Heart left ventricle (tissue), 16 donors: ENCODE measurements at places on chromosomes 12 and 14. TPM values are rescaled to one million over a fixed set of nuclear protein-coding genes. Genes with fewer than 3 reads are reported as not detected.
A peak's percentile ranks its signal among the peaks of the same experiment; 100 is the strongest.

GRCh38 chr12:126535971-126536370 lies 1470.7 kb downstream of the AACS start:
- H3K27me3 ChIP-seq = no peaks in the 10 kb centered on the region
- H3K36me3 ChIP-seq = no peaks in the 10 kb centered on the region

DNA sequence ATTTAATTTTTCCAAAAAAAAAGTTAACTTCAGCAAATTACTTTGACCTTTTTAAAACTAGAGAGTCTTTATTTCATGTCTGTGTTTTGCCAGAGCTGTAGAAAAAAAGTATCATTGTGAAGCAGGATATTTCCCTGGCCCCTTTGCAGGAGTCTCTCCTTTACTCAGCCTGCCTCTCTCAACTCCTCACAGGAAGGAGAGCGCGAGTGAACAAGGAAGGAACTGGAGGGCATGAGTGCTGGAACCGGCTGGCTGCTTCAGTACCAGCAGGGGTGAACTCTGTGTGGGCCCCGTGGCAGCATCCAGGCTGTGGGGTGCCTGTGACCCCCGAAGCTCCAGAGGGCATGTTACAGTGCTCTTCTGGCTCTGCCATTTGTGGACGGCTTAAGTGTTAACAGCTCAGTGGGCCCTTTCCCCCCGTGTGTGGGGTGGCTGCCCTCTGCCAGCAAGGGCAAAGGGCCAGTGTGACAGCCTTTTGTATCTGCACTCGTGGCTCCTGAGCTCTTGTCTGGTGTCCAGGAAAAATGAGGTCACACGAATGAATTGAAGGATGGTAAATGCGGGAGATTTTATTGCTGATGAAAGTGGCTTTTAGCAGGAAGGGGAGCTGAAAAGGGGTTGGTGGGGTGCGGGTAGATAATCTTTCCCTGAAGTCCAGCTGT lies 76.6 kb upstream of the KCNH3 start:
- no peak overlapping the region for H3K27ac ChIP-seq
- peak; percentile 70 for DNase-seq
- no peaks in the 10 kb centered on the region for H3K27me3 ChIP-seq
- H3K4me1 ChIP-seq = no peaks in the 10 kb centered on the region
- no peak overlapping the region for H3K4me3 ChIP-seq
- H3K36me3 ChIP-seq = no peaks in the 10 kb centered on the region

- H3K4me1 ChIP-seq = no peaks in the 10 kb centered on the region
- no peak for DNase-seq
- H3K27me3 ChIP-seq = no peaks in the 10 kb centered on the region
- H3K4me3 ChIP-seq = no peak overlapping the region
Measured at GRCh38 chr14:53183056-53183455, 29.9 kb upstream of the DDHD1 start.

GRCh38 chr14:104972301-104973134 lies 5.7 kb downstream of the AHNAK2 start:
- peaks cover 83% of the 10 kb centered on the region for H3K4me1 ChIP-seq
- H3K27me3 ChIP-seq = peaks cover 7% of the 10 kb centered on the region
- no peak overlapping the region for H3K4me3 ChIP-seq

GRCh38 chr12:62833634-62834033 lies 101.3 kb downstream of the PPM1H start:
- H3K27me3 ChIP-seq = no peaks in the 10 kb centered on the region
- DNase-seq = no peak
- H3K4me1 ChIP-seq = no peaks in the 10 kb centered on the region
- H3K36me3 ChIP-seq = no peaks in the 10 kb centered on the region
- H3K4me3 ChIP-seq = no peak overlapping the region
- no peak overlapping the region for H3K27ac ChIP-seq

- H3K4me3 ChIP-seq = no peak overlapping the region
- no peak for DNase-seq
Measured at GRCh38 chr14:61515436-61516117, 179.7 kb upstream of the HIF1A start.

- peaks cover 6% of the 10 kb centered on the region for H3K4me1 ChIP-seq
- no peak for DNase-seq
- H3K27ac ChIP-seq = no peak overlapping the region
- H3K27me3 ChIP-seq = no peaks in the 10 kb centered on the region
Measured at GRCh38 chr14:92528486-92529100, 15.0 kb downstream of the RIN3 start.

DNA sequence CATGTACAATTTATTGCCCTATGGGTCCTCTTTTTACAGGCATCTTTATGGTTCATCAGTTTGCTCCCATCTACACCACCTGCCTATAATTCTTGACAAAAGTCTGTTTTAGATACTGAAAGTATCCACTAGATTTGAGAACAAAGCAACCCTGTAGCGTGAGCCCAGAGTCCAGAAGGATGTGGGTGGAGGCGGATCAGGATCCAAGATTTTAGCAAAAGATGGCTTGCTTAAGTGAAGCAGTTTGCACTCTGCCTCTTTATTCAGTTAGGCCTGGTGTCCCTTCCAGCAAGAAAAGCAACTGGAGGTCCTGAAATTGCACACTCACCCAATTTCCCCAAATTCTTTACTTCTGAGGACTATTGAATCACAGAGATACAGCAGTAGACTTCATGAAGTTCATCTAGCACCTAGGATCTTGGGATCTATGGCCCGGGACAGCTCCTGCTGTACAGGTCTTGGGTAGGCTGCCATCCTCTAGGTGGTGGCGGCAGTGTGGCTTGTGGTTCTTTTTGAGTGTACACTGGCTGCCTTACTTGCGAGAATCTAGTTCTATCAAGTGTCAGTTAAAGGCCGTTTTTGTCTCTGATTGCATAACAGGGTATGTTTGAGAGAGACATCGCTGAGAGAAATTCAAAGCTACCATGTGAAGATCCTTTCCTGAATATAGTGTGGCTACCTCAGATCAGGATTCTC lies 873.2 kb downstream of the NRXN3 start:
- H3K36me3 ChIP-seq = no peaks in the 10 kb centered on the region
- no peak overlapping the region for H3K4me3 ChIP-seq
- H3K4me1 ChIP-seq = no peaks in the 10 kb centered on the region
- no peak for DNase-seq
- H3K27ac ChIP-seq = no peak overlapping the region
- H3K27me3 ChIP-seq = no peaks in the 10 kb centered on the region

DNA sequence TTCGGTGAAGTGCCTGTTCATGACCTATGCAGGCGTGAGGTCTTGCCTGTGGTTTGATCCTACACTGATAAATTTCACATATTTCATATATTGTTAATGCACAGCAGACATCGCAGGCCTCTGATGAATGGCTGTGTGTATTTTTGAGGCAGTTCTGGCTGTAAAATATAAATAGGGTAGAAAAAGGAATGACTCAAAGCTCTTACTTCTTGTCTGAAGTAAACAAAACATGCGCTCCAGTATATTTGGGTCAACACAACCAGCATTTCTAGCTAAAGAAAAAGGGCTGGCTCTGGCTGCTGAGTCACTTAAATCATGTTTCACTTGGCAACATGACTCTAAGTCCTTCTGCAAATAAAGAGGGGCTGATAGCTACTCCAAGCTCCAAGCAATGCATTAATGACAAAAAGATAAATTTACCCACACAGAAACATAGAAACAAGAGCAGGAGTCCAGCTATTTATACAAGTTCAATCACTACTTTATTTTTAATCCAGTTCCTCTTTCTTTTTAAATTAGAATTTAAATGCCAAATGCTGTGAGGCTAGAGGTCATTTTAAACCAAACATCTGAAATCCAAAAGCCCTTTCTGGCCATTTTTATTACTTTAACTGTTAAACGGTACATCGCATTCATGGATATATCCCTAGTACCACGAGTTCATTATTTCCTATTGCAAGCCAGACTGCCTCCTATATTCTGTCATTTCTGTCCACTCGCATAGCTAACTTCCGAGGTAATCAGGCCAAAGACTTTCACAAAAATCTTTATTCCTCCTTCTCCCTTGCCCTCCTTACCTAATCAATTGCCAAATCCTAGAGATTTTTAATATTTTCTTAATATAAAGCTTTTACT lies 54.3 kb upstream of the TMCC3 start:
- H3K4me3 ChIP-seq = no peak overlapping the region
- no peaks in the 10 kb centered on the region for H3K27me3 ChIP-seq
- no peaks in the 10 kb centered on the region for H3K36me3 ChIP-seq
- H3K4me1 ChIP-seq = peaks cover 27% of the 10 kb centered on the region
- DNase-seq = no peak

DNA sequence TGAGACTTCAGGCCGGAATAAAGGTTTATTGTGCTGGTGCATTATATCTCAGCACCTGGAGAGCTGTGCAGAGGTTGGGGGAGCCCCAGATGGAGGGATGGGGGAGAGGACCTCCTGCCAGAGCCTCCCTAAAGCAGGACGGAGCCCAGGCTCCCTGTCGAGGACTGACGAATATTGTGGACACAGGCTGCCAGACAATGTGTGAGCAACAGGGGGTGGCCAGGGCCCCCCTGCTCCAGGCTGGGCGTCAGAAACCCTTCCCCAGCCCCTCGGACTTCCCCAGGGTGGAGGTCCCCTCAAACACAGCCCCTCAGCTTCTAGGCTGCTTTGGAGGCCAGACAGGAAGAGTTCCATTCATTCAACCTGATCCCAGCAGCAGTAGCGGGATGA lies 8.0 kb downstream of the TMEM119 start:
- H3K27ac ChIP-seq = no peak overlapping the region
- no peak for DNase-seq
- H3K36me3 ChIP-seq = no peaks in the 10 kb centered on the region
- H3K4me1 ChIP-seq = no peaks in the 10 kb centered on the region
- no peak overlapping the region for H3K4me3 ChIP-seq

DNA sequence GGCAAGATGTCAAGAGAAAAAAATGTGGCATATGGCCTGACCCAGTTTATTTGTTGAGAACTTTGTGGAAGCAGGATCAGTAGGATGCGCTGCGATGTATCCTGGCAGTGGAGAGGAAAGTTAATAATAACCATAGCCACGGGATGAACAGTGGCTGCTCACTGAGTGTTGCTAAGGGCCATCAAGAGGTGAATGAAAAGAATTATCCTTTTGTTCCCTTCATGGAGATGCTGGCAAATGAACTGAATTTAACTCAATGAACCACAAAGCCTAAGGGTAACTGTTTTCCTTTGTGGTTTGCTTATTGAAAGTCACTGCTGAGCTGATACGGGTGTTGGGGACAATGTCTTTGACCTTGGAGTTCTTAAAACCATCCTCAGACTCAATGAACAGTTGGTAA lies 476.5 kb downstream of the APAF1 start:
- H3K36me3 ChIP-seq = no peaks in the 10 kb centered on the region
- H3K27ac ChIP-seq = no peak overlapping the region
- no peaks in the 10 kb centered on the region for H3K27me3 ChIP-seq
- no peak overlapping the region for H3K4me3 ChIP-seq
- DNase-seq = no peak
- no peaks in the 10 kb centered on the region for H3K4me1 ChIP-seq

DNA sequence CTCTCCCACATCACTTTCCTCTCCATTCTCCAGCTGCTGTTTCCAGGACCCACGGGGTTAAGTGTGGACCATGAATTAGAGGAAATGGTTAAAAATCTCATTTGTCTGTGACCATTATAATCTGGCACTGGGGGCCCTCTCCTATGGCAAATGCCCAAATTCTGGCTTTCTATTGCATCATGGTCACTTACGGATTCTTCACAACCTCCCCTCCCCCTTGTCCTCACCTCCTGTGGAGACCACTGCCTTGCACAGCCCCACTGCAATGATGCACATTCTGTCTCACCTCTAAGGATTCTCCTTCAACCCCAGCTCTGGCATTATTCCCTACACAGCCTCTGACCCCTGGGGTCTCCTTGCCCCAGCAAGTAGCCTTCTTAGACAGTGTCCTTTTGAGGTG lies 18.9 kb downstream of the BCAT1 start:
- no peak overlapping the region for H3K27ac ChIP-seq
- H3K36me3 ChIP-seq = no peaks in the 10 kb centered on the region
- DNase-seq = no peak
- no peaks in the 10 kb centered on the region for H3K4me1 ChIP-seq

Gene PTPRB
- total RNA-seq = 27.3 TPM

DNA sequence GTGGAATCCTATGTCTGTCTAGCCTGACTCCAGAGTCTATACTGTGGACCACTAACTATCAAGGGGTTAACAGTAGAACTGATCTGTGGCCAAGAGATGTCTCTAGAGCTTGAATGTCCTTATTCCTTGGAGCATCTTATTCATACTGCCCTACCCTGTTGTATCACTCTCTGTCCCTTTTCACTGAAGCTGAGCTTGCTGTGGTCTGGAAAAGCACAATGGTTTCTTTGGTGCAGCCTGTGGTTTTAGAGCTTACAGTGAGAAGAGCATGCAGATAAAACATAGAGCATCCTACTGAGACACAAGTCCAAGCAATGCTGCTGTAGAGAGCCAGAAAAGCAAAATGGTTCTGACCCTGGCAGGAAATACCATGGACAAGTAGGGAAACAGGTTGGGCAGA lies 367.0 kb upstream of the ATP2B1 start:
- no peaks in the 10 kb centered on the region for H3K4me1 ChIP-seq
- no peaks in the 10 kb centered on the region for H3K36me3 ChIP-seq

- H3K27ac ChIP-seq = no peak overlapping the region
- no peaks in the 10 kb centered on the region for H3K27me3 ChIP-seq
- peaks cover 71% of the 10 kb centered on the region for H3K4me1 ChIP-seq
- no peak overlapping the region for H3K4me3 ChIP-seq
- DNase-seq = no peak
- H3K36me3 ChIP-seq = peaks cover 6% of the 10 kb centered on the region
Measured at GRCh38 chr12:106310687-106311086, 8.2 kb downstream of the TCP11L2 start.

- no peaks in the 10 kb centered on the region for H3K36me3 ChIP-seq
- no peaks in the 10 kb centered on the region for H3K27me3 ChIP-seq
- no peak overlapping the region for H3K27ac ChIP-seq
- DNase-seq = no peak
- peaks cover 5% of the 10 kb centered on the region for H3K4me1 ChIP-seq
Measured at GRCh38 chr12:106764220-106764619, 10.3 kb upstream of the RIC8B start.

DNA sequence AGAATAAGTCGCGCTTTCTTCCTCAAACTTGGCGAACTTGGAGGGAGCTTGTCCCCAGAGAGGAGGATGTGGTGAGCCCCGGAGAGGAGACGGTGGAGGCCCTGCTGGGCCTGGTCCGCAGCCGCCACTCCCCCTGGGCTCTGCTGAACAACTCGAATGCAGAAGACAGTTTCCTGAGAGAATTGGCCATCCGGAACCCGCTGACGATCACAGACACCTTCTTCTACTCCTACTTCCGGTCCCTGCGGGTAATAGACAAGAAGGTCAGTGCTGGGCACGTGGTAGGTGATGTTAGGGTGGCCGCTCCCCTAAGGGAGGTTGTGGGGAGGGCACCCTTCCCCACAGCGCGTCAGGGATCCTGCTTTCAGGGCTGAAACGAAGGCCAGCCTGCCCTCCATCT lies 1.6 kb downstream of the LRRC43 start:
- no peak overlapping the region for H3K27ac ChIP-seq
- H3K36me3 ChIP-seq = no peaks in the 10 kb centered on the region
- DNase-seq = no peak
- H3K4me1 ChIP-seq = no peaks in the 10 kb centered on the region
- H3K27me3 ChIP-seq = no peaks in the 10 kb centered on the region

GRCh38 chr12:119100933-119101332 lies 77.8 kb upstream of the HSPB8 start:
- no peaks in the 10 kb centered on the region for H3K4me1 ChIP-seq
- H3K4me3 ChIP-seq = no peak overlapping the region
- H3K27ac ChIP-seq = no peak overlapping the region
- no peaks in the 10 kb centered on the region for H3K36me3 ChIP-seq
- no peak for DNase-seq
- H3K27me3 ChIP-seq = no peaks in the 10 kb centered on the region
